ENCODE measurements at places on chromosomes 7 and 10.

- DNase-seq: no peak
Observed at GRCh38 chr7:131046246-131046645, 281.4 kb upstream of the MKLN1 start.

- DNase-seq: no peak
Observed at GRCh38 chr7:112622159-112622715, 141.4 kb downstream of the LSMEM1 start.

- DNase-seq: no peak
Observed at GRCh38 chr7:112232212-112232978, 25.9 kb downstream of the ZNF277 start.

DNA sequence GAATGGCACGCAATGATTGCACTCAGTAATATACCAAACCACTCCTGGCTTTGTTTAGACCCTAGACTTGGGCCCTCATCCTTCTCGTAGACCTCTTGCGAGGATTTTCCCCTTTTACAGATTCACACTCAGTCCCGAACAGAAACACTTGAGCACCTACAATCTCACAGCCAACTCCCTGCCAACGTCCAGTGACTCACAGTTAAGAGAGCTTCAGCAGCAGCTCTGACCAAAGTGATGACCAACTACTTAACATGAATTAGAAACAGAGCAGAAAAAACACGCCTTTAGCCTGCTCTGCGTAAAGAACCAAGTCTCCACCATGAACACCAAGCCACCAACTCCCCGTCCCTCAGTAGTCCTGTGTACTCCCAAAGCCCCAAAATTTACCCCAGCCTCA is 2.2 kb downstream of the DNAJC30 start:
- no peak for DNase-seq

- DNase-seq: no peak
Observed at GRCh38 chr7:18505870-18506460, 10.4 kb downstream of the HDAC9 start.

- DNase-seq: no peak
Observed at GRCh38 chr7:96786261-96786997, 76.8 kb upstream of the SEM1 start.

GRCh38 chr10:60282771-60283353 is 106.8 kb downstream of the ANK3 start:
- DNase-seq: no peak

GRCh38 chr10:113329121-113329596 is 223.7 kb upstream of the HABP2 start:
- no peak for DNase-seq

- no peak for DNase-seq
Observed at GRCh38 chr10:93039721-93040120, 20.9 kb upstream of the CYP26C1 start.

DNA sequence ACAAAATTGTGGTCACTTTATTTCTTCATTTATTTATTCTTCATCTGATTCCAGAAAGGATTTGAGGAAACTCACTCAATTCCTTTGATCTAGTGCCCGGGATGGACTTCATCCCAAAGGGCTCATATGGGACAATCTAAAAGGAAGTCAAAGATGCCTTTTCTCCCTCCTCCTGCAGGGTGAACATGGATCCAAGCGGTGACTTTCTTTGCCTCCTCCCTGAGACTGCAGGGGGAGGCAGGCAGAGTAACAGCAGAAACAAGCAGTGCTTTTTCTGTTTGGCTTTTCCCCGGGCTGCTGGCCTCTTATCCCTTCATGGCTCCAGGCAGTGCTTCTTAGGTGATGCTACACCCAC is 10.0 kb upstream of the DNMBP start:
- DNase-seq: no peak

- no peak for DNase-seq
Observed at GRCh38 chr10:59098831-59099452, 77.5 kb upstream of the PHYHIPL start.

DNA sequence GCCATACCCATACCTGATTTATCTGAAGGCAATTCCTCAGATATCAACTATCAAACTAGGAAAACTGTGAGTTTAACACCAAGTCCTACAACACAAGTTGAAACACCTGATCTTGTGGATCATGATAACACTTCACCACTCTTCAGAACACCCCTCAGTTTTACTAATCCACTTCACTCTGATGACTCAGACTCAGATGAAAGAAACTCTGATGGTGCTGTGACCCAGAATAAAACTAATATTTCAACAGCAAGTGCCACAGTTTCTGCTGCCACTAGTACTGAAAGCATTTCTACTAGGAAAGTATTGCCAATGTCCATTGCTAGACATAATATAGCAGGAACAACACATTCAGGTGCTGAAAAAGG is 69.0 kb upstream of the RSBN1L start:
- no peak for DNase-seq

DNA sequence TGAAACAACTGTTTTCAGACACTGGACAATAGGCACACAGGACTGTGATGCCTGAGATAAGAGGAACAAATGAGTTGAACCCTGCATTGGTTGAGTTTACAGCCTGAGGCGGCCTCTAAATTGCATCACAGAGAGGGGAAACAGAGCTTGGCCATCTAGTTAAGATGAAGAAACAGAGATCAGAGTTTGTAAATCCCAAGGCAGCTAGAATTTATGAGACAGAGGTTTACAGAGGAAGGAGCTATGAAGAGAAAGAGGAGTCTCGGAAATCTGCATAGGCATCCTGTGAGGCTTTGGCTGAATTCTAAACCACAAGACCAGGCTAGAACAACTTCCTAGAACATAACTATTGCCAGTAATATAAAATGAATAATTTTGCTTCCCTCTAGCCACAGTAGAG is 41.0 kb upstream of the OIT3 start:
- DNase-seq: no peak

DNA sequence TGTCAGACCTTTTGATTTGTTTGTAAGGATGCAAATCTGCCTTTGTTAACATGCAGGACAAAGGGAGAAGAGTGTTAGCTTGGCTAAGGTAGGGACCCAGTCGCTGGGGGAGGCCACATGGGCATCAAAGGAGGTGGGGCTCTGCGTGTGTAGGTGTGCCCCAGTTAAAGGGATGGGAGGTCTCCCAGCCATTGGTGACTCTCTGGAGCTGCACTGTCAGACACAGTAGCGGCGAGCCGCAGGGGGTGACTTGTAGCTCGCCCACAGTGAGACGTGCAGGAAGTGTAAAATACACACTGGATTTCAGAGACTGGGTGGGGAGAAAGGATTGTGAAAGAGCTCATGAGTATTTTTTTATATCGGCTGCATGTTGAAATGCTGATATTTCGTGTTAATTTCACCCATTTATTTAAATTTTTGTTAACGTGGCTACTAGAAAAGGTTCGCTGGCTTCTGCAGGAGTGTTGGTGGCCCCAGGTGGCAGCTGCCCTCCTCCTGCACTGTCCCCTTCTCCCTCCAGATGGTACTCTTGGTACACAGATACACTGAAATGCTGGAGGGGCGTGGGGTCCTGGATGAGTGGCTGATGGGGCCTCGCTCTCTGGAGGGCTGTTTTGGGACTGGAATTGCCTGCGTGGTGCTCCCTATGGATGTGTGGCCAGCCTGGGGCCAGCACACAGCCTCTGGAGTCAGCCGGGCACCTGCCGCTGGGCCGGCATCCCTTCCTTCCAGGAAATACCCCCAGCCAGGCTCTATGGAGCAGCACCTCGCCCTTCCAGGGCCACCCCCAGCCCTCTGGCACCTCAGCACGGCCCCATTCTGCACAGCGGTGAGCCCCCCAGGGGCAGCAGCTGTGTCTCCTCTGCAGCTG is 59.2 kb downstream of the LHPP start:
- no peak for DNase-seq

- no peak for DNase-seq
Observed at GRCh38 chr10:44805466-44806210, 105.5 kb upstream of the TMEM72 start.

DNA sequence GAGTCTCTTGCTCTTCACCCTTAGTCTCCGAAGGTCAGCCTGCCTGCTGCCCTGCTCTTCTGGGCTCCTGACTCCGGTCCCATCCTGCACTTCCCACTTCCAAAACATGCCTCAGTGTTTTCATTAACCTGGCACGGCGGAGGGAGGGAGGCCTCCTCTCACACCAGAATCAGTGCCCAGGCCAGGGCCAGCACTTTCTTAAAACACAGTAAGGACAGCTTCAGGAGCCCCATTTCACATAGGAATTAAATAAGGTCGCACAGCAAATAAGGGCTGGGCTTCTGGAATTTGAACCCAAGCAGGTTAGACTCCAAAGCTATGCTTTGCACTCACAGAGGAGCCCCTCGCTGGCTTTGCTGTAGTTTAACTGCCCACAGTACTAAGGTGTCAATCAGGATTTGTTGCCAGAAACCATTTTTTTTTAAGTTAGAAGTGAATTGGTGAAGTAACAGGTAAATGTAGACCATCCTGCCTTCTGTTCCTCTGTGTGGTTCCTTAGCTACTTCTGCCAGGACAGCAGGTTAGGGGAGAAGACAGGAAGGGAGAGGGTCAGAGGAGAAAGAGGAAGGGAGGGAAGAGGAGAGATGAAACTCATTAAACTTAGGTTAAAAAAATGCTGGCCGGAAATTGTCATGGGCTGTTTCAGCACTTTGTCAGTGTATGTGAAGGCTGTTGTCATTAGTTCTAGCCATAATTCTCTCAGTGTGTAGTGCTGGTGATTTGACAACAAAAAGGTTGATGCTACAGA is 1.1 kb downstream of the RASSF4 start:
- no peak for DNase-seq

DNA sequence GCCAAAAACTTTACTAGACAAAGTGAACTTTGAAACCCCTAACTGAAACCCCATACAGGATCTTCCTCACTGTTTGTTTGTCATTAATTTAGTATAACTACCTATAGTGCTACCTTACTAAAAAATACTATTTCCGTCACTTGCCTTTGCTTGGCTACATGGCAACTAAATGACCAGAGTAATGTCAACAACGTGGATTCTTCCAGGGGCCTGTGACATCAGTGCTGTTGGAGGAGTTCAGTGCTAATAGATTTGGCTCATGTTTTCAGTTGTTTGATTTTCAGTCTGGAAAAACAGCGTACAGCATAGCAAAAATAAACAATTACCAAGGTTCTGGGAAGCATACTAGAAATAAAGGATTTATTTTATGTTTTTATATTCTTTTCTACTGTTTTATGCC is 3.0 kb upstream of the ASB15 start:
- no peak for DNase-seq

DNA sequence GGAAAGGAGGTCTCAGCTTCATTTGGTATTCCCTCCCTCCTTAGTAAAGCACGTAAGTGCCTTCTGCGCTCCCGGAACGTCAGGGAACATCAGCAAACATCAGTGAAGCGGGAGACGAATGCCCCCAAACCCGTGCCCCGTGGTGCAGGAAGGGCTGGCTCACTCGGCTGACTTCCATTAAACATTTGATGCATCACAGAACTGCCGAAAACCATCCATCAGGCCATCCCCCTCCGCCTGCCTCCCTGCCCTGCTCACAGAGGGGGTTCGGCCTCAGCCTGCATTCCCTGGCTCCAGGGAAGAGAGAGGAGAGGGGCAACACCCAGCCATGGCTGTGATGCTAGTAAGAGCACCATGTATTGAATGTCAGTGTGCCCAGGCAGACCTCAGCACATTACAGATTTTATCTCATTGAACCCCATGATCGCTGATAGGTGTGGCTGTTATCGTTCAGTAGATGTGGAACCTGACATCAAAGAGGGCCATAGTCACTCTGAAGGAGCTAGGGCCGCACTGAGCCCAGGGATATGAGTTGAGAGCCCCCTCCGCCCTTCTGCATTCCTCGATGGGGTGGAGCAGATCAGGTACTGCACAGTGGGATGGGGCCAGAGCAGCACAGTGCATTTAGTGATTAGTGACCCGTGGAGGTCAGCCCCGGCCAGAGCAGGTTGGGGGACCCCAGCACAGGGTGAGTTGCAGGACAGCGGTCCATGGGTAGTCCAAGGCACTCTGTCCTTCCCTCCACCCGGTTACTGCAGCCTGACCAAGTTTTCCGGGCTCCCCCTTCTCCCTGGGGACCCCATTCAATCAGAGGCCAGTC is 146.4 kb downstream of the RPS24 start:
- no peak for DNase-seq

DNA sequence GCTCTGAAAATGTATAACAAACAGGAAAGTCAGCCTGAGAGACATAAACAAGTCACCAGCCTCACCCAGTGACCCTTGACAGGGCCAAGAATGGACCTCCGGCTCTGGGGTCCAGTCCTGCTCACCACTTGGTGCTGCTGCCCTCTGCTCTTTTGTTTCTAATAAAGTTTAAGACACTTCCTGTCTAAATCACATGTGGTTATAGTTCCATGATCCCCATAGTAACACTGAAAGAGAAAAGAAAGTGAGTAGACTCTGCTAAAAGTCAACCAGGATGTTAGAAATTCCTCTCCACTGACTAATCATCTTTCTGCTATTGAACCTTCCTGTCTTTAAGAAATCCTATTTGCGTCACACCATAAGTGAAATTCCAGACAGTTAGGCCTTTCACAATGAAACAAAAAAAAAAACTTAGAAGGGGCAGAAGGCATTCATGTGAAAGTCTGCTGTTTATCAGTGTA is 179.2 kb upstream of the BET1 start:
- no peak for DNase-seq

- DNase-seq: no peak
Observed at GRCh38 chr7:24963218-24963617, 16.8 kb downstream of the OSBPL3 start.

Measured in T-helper 17 cell (primary cell).